ENCODE measurements at places on chromosomes 3 and 15.

- no peak for ATAC-seq
Observed at GRCh38 chr3:13594991-13595421, 46.1 kb downstream of the FBLN2 start.

- no peak for ATAC-seq
Observed at GRCh38 chr3:135649361-135649760, 316.2 kb upstream of the PPP2R3A start.

DNA sequence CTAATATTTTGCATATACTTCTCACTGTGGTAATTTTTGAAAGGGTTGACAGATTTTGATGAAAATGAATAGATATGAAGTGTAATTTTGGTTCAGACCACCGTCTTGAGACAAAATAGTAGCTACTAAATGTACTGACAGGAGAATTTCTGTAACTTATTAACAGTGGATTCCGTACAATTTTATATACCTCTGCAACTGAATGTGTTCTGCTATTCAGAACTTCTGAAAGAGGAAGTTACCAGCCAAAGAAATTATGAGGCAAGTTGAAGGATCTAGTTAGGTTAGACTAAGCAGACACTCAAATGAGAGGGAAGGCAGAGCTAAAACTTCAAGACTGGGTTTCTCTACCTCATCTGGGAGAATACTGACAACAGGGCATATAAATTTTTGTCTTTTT, 29.4 kb downstream of the GAP43 start:
- ATAC-seq = no peak

- no peak for ATAC-seq
Observed at GRCh38 chr15:77013776-77014131, 18.8 kb downstream of the PSTPIP1 start.

GRCh38 chr3:100634493-100635272, 25.3 kb downstream of the ADGRG7 start:
- ATAC-seq = no peak

- no peak for ATAC-seq
Observed at GRCh38 chr15:41937568-41937923, 34.8 kb downstream of the EHD4 start.

GRCh38 chr3:99630815-99631214, 7.6 kb upstream of the COL8A1 start:
- ATAC-seq = no peak

DNA sequence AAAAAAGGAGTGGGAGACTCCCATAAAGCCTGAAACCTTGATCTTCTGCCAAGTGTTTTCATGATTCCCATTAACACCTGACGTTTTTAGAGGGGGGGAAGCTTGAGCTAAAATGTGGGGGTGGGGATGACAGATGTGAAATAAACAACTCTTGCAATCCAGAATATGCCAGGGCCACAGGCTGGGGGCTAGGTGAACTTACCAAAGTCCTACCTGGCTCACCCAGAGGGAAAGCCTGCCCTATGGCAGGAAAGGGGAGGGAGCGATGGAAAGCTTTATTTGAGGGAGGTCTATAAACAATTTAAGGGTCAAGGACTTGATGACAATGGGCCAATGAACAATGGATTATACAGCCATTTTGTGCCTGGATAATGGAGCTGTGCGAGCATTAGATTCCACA, 108.3 kb downstream of the LRIG1 start:
- no peak for ATAC-seq

DNA sequence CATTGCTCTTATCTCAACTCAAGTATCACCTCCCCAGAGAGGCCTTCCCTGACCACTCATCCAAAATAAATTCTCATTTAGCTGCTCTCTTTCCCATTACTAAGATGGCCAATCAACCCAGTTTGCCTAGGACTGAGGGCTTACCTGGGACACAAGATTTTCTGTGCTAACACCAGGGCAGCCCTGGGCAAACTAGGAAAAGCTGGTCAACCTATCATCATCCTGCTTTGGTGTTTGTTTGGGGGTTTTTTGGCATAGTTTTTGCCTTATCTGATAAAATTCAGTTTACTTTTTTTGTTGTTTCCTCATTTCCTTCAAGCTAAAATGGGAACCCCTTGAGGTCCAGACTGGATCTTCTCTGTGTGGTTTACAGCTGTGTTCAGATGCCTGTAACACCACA, 131.4 kb upstream of the NR2F2 start:
- no peak for ATAC-seq

DNA sequence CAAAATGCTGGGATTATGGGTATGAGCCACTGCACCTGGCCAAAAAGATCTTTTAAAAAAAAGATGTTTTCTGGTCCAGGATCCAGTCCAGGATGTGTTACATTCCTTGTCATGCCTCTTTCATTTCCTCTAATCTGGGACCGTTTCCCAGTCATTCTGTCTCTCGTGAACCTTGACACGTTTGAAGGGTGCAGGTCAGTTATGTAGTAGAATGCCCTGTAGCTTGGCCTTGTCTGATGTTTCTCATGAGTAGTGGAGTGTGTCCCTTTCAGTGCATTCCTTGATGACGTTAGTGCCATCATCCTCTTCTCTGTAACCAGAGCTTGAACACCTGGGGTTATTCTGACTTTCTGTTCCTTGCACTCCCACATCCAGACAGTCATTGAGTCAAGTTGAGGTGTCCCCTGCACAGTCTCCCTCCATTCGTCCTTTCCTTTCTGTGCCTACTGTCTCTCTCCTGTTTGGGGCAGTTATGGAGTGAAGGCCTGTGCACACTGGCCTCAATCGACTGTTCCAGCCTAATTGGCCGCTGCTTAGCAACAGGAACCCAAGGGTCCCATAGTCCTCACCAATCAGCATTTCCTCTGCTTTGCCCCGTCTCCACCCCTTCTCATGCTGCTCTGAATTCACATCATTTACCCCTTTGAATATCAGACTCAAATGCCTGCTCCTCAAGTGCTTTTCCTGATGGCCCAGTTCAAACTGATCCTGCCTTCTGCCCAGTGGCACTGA, 5.5 kb downstream of the FAM81A start:
- no peak for ATAC-seq

- no peak for ATAC-seq
Observed at GRCh38 chr3:66253790-66254620, 33.2 kb downstream of the SLC25A26 start.

DNA sequence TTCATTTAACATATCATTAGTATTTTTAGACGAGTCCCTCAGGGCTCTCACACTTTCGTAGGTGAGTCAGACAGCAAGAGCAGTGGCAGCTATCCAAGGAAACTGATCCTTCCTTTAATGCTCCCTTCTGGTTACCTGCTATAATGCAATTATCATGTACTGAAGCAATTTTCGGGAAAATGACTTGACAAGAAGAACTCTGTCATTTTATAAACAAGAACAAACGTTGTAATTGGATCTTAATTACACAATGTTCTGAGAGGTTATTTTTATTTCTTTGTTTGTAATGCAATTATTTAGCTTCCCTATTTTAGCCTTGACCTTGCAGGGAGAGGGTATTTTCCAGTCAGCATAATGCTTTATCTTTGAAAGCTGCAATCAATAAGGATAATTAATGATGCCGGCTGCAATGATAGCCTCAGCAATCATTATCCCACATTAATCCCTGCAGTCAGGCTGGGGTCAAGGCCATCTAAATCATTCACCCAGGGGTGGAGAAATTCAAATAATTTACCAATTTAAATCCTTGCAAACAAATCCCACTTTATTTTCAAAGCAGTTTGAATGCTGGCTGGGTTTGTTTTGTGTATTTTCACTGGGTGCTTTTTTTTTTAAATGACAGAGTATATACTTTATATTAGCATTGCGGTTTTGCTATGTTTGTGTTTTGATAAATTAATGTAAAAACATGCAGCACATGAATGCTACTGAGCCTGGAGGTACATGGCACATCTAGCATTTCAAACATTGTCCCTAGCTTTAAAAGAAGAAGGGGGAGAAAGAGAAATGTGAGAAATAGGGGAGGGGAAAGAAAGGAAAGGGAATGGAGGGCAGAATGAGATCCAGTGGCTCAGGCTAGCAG, 249.9 kb downstream of the SHOX2 start:
- no peak for ATAC-seq

- ATAC-seq = no peak
Observed at GRCh38 chr3:170598091-170598502, 12.2 kb upstream of the SLC7A14 start.

DNA sequence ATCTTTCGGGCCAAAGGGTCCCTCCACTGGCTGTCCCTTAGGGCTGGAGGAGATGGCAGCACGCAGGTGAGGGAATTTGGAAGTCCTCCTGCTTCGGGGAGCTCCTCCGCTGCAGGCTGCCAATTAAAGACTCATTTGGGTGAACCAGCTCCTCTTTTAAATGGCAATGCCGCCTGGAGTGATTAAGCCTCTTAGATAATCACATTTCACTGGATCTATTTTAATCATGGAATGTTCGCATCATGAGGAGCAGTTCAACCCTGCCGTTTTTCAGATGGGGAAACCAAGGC, 117.9 kb downstream of the LIPC start:
- ATAC-seq = no peak

- no peak for ATAC-seq
Observed at GRCh38 chr3:184471439-184471838, 90.1 kb upstream of the EPHB3 start.
